ENCODE measurements at places on chromosomes 4 and X.

DNA sequence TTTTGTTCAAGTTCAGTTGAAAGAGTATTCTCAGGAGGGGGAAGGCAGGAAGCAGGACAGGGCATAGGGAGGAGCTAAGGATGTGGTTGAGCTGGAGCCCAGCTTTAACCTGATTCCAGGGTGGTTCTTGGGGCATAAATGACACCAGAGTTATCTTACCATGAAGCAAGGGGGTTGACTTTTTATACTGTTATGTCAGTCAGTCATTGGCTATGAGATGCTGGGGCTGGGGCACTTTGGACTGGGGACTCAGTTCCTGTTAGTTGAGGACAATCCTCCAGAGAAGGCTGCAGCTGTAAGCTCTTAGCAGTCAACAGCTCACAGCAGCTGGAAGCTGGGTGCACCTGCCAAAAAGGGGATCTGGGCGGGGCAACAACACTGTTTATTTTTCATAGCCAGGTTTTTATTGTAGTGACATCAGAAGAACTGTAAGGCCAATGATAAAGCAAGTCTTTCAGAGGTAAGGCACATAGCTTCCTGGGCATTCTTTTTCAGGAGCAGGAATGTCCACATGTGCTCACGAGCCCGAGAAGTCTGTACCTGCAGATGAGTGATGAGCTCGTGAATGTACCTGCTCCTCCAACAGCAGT lies 78.5 kb downstream of the MID1IP1 start:
- DNase-seq: no peak

GRCh38 chrX:11050013-11050412 lies 61.1 kb upstream of the HCCS start:
- no peak for DNase-seq

DNA sequence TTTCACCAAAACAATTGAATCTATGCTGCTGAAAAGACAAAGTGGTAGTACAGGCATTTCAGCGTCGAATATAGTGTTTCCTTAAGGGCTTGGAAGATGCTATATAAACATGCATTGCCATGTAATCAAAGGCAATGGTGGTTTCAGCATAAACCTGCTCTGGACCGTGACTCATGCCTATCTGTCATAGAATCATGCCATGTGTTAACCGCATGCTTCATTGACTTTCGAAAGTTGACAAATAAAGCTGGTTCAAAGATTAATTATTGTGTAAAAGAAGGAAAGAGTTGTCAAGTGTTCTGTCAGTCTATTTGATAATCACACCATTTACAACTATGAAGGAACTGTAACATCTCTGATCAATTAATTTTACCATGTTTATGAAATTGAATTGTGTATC lies 83.2 kb downstream of the FUNDC1 start:
- no peak for DNase-seq

- no peak for DNase-seq
These were observed 183.7 kb downstream of the SPATA18 start for GRCh38 chr4:52234561-52235440.

DNA sequence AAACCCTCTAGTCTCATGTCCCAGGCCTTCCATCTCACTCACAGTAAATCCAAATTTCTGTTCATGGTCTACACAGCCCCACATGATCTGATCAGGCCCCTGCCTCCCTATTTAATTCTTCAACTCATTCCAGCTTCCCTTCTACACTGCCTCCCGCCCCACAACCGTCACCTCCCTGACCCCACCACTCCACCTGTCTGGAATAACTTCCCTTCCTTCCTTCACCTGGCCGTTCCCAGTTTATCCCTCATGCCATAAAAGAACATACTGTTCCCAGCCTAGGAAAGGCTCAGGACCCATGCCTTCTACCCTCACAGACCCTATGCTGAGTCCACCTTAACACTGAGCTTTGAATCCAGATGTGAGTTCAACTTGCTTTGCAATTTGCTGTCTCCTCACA lies 6.8 kb upstream of the CD99L2 start:
- no peak for DNase-seq

DNA sequence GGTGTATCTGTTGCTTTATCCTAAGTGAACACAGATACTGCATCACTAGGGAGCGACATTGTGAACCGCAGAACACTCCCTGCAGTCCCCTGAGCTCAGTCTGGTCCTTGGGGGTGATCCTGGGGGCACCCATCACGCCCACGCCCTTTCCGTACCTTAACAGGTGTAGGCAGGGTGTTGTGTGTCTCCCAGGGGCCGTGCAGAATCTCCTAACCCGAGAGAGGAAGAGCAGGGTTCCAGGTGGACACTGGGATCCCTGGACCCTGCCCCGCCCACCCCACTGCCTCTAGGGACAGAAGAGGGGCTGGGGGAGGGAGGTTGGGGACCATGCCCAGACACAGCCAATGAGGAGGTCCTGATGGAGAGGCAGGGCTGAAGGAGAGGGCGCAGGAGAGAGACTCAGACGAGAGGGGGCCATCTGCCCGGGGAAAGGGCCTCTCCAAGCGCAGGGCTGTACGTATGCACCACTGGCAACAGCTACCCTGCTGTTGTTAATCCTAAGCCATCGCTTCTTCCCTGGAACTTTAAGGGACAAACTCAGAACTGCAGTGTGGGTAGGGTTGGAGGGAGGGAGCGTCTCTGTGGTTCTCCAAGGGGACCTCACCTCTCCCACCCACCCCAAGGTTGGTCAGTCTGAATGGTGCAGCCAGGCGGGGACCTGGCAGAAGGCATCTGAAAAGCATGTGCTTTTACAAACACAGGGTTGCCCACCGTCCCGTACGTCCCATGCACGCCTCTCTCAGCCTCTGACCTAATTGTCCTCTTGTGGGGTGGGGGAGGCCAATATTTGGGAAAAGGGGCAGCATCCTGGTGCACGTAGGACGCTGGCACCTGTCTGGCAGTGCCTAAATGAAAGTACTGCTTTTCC lies 2.5 kb downstream of the P2RY8 start:
- DNase-seq: no peak

DNA sequence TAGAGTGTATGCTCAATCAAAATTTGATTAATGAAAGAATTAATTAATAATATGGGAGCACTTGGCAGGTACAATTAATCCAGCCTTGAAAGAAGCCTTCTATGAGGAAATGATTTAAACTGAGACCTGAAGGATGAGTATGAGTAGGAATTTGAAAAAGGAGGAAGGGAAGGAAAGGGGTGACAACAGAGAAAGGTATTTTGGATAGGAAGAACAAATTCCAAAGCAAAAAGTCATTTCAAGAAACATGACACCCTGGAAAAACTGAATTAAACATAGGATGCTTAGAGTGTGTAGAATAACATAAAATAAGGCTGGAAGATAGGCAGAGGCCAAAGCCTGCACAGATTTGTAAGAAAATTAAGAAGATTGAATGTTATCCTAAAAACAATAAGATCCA lies 29.6 kb downstream of the PHOX2B start:
- DNase-seq: no peak

GRCh38 chrX:77065896-77066295 lies 381.3 kb upstream of the FGF16 start:
- no peak for DNase-seq

DNA sequence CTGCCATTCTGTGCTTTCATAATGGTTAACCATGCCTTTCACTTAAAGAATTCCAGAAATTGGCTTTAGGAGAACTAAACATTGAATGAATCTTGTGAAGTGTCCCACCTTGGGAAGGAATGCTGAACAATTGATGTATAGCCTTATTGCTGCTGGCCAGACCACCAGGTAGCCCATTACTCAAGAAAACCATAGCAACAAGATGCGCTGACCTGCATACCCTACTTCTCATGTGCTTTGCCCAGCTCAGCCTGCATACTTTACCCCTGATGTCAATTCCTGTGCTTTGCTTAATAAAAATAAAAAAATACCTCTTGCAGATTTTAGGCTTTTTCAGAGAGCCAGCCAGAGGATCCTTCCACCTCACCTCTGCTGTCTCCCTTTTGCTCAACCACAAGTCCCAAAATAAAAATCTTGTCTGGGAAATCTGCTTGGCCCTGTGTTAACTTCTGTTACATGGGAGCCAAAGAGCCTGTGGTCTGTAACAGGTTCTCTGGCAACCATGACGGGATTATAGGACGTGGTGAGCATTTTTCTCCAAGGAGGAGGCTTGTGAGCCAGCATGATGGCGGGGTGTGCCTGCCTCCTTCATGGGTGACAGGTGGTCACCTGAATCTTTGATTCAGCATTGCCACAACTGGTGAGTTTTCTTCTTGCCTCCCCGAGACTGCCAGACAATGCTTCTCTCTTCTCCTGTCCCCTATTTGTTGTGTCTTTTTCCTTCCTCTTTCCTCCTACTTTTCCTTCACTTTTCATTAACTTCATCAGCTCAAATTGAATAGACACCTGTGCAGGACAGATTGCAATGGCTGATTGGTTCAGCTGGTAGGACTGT lies 106.8 kb downstream of the ARSJ start:
- no peak for DNase-seq

GRCh38 chr4:25420931-25421330 lies 43.9 kb downstream of the ANAPC4 start:
- DNase-seq: no peak

DNA sequence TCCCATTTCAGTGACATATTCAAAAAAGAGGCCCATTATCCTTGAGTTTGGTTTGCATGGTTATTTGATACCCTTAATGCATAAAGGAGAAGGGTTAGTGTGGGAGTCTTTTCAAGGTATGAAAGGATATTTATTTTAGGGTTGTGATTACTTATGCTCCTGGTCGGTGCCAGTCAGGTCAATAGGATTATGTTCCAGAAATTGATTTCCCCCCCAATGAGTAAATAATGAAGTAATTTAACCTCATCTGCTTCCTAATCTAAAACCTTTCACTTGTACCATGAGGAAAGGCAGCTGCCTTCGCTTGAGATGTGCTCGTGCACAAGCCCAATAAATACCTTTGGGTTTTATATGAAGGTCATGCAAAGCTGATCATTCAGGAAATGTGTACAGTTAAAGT lies 55.0 kb upstream of the NR0B1 start:
- DNase-seq: no peak

DNA sequence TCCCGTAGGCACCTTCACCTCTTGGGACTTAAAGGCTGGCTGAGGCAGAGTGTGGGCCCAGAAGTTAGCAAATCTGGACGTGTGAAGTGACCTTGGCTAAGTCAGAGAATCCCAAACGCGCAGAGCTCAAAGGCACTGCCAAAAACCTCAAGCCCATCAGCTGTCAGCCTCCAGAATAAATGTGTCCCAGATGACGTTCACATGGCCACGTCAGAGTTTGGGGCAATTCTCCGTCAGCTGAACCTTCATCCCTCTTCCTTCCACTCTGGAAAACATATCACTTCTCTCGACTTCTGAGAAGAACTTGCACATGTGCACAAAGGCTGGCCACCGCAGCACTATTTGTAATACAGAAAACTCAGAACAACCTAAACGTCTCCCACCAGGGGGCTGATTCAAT lies 35.7 kb upstream of the APLN start:
- DNase-seq: no peak

- DNase-seq: no peak
These were observed 211.9 kb upstream of the UGT8 start for GRCh38 chr4:114386637-114387233.

DNA sequence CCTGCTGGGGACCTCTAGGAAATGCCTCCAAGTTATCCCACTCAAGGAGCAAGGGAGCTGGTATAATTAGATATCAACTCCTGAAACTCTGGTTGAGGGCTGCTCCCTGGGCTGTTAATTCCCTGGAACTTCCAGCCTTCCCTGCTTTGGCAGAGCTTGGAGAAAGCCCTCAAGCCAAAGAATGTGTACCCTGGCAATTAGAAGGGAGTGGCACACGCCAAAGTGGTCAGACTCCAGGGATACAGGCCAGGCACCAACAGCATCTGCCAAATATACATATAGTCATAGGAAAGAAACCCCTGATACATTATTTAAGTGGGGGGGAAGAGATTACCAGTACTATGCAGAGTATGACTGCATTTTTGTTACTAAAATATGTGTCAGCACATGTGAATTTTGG lies 616.8 kb downstream of the BCOR start:
- no peak for DNase-seq

GRCh38 chrX:39819921-39820849 lies 277.6 kb downstream of the BCOR start:
- peak; percentile 40 for DNase-seq

DNA sequence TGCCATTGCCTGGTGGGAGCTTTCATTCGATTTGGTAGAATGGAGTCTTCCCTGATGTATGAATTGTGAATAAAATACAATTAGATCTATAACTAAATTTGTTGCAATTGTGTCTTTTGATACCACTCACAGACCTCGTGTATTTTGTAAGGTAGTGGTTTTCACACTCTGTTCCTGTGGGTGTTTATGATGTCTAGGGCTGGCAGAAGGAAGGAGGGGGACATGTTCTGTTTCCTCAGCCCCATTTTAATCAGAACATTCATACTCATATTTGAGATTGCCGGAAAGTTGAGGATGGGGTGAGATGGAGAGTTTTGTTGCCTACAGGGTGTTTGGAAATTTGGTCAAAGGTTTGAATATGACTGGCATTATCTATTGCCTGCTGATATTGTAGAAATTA lies 42.9 kb downstream of the PTTG2 start:
- DNase-seq: no peak

- no peak for DNase-seq
These were observed 28.8 kb downstream of the FGF2 start for GRCh38 chr4:122855353-122855890.

GRCh38 chrX:156003486-156004185 lies 6.1 kb downstream of the IL9R start:
- DNase-seq: no peak

DNA sequence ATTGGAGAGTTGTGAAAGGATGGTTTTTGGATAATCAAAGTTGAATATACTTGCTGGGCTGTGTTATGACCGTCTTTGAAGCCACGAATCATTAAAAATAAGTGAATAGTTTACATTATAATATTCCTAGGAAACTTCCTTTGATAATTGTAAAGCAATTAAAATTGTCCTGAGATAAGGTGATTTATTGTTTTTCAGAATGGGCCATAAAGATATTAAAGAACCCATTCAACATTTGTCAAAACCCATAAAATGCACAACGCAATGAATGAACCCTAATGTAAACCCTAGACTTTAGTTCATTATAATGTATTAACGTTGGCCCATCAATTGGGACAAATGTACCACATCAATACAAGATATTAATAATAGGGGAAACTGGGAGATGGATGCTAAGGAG lies 11.4 kb downstream of the FHL1 start:
- no peak for DNase-seq

- DNase-seq: no peak
These were observed 186.9 kb downstream of the NR3C2 start for GRCh38 chr4:148255344-148255720.

- DNase-seq: no peak
These were observed 5.3 kb downstream of the LRRC66 start for GRCh38 chr4:52014903-52015302.

DNA sequence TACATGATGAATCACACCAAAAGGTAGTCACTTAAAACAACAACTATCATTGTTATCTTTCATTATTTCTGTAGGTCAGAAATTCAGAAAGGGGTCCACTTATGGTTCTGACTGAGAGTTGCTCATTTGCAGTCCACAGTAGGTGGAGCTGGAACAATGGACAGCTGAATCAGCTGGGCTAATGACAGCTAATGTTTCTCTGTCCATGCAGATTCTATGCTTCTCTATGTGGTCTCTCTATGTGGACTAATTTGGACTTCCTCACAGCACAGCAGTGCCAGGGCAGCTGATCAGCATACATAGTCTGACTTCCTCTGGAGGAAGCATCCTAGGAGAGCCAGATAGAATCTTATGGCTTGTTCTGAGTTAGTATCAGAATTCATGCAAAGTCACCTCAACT lies 131.7 kb upstream of the INTU start:
- DNase-seq: no peak
